ENCODE measurements at places on chromosomes 5 and 9. TPM values are rescaled to one million over a fixed set of nuclear protein-coding genes. Genes with fewer than 3 reads are reported as not detected.

Gene KIF4B
- not detected for total RNA-seq

Gene CBY3
- total RNA-seq, result not detected

Gene PPP3R2
- total RNA-seq, result not detected

DNA sequence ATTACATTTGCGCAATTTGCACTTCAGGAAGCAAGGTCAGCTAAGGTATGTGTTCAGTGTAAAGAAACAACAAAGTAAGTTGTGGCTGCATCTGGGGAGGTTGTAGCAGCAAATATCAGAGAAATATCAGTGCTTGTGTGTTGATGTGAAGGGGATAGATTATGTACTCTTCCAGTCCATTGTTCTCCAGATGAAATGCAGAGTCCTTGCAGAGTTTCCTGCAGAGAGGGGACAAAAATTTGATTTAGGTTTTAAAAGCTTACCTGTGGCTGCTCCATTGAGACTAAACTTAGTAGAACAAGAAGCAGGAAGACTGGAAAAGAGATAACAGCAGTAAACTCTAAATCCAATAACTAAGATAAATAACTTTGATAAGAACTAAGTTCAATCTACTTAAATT, 952.2 kb downstream of the CDH18 start:
- no peak overlapping the region for H3K4me3 ChIP-seq
- H3K27ac ChIP-seq, result no peak overlapping the region
- no peak for DNase-seq
- H3K27me3 ChIP-seq, result no peaks in the 10 kb centered on the region

DNA sequence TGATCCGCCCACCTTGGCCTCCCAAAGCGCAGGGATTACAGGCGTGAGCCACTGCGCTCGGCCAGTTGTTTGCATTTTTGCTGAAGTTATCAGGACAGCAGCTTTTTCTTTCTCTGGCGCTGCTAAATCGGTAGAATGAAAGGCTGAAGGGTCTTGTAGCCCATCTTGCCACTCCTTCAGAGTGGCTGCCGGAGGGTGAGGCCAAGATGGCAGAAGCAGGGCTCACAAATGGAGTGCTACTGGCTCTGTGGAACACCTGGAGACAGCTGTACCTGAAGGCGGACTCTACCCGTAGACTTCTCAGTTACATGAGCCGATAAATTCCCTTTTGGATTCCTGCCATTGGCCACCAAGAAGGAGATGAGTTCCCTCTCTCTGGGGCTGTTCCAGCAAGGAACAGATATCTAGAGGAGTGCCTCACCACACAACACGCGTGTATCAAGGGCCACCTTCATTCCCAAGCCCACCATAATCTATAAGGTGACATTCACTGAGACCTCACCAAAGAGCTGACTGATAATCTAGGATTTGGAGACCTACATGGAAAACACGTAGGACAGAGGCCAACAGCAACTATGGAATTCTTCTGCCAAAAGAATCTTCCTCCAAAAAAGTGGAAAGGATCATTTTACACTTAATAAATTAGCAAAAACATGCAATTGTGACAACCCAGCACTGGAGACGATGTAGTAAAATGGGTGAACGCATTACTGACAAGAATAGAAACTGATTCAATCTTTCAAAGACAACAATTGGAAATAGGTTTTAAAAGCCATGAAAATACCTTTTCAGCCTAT, 21.8 kb downstream of the STK10 start:
- H3K4me1 ChIP-seq, result peaks cover 65% of the 10 kb centered on the region
- H3K27me3 ChIP-seq, result no peaks in the 10 kb centered on the region
- DNase-seq, result no peak
- peak overlapping the region; percentile 87 for H3K27ac ChIP-seq
- H3K4me3 ChIP-seq, result no peak overlapping the region

- peak overlapping the region; percentile 77 for H3K4me3 ChIP-seq
- peaks cover 3% of the 10 kb centered on the region for H3K4me1 ChIP-seq
- no peak overlapping the region for H3K27ac ChIP-seq
Measured at GRCh38 chr5:139849501-139849900, 53.9 kb downstream of the PSD2 start.

GRCh38 chr5:137122075-137122474, 377.1 kb downstream of the SPOCK1 start:
- H3K27me3 ChIP-seq, result peaks cover 2% of the 10 kb centered on the region
- H3K27ac ChIP-seq, result no peak overlapping the region
- no peak overlapping the region for H3K4me3 ChIP-seq
- no peaks in the 10 kb centered on the region for H3K36me3 ChIP-seq
- no peaks in the 10 kb centered on the region for H3K4me1 ChIP-seq
- no peak for DNase-seq

GRCh38 chr9:89149726-89150125, 28.9 kb downstream of the SHC3 start:
- DNase-seq, result no peak
- H3K27me3 ChIP-seq, result no peaks in the 10 kb centered on the region
- H3K4me1 ChIP-seq, result peaks cover 2% of the 10 kb centered on the region
- peaks cover 2% of the 10 kb centered on the region for H3K36me3 ChIP-seq

Measured in neural crest cell (in vitro differentiated cells).